ENCODE measurements at places on chromosomes 2 and 18. TPM values are rescaled to one million over a fixed set of nuclear protein-coding genes. Genes with fewer than 3 reads are reported as not detected.

DNA sequence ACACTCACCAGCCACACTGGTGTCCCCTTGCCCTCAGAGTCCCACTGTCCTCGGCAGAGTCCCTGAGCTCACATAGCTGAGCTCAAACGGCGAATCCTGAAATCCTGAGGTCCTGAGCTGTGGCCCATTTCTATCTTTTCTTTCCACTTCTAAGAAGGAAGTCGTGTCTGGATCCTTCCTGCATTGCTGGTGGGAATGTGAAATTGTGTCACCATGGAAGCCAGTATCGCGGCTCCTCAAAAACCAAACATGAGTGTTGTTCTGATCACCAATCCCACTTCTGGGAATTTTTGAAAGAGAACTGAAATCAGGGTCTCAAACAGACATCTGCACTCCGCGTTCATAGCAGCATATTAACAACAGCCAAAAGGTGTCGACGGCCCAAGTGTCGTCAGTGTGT is 244.7 kb downstream of the EIPR1 start:
- no peak for DNase-seq

GRCh38 chr2:68723181-68723580 is 11.4 kb upstream of the ARHGAP25 start:
- DNase-seq = no peak

DNA sequence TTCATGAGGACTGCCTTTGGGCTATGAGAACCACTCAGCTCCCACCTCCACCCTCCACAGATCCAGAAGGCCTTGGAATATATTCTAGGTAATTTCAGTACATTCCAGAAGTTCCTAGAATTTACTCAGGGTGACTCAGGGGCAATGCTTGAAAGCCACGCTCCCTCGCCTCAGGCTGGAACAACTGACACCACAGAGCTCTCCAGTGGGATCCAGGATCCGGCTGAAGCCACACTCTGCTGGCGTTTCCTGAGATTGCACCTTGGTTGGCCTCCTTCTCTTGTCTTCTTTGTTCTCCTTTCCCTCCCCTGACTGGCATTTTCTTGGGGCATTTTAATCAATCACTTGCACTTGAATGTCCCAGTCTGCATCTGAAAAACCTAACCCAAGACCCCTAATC is 92.6 kb upstream of the KCNE4 start:
- DNase-seq = peak; percentile 32

GRCh38 chr2:28547906-28548600 is 52.2 kb downstream of the PLB1 start:
- no peak for DNase-seq

The NXPH2 gene
- not detected for total RNA-seq
